Kidney epithelial cell (primary cell): ENCODE measurements at places on chromosomes 5 and 9. TPM values are rescaled to one million over a fixed set of nuclear protein-coding genes. Genes with fewer than 3 reads are reported as not detected.

SH3GL2 gene
- 3.5 TPM in 2 replicates for total RNA-seq

DNA sequence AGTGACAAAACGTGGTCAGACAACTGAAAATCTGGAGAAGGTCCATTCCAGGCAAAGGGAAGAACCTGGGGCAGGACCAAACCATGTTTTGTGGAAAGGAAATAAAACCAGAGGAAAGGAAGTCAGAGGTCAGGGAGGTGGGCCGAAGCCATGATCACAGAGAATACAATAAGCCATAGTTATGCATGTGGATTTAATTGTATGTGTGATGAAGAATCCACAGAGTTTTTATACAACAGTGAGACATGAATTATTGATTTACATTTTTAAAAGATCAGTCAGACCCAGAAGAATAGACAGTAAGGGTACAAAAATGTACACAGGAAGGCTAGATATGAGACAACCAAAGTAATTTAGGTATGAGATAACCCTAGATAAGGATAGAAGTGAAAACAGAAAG, 20.8 kb downstream of the TTC33 start:
- DNase-seq, result no peak

PCDHB7 gene
- 0.96 and 1.5 TPM in 2 replicates for total RNA-seq

DNA sequence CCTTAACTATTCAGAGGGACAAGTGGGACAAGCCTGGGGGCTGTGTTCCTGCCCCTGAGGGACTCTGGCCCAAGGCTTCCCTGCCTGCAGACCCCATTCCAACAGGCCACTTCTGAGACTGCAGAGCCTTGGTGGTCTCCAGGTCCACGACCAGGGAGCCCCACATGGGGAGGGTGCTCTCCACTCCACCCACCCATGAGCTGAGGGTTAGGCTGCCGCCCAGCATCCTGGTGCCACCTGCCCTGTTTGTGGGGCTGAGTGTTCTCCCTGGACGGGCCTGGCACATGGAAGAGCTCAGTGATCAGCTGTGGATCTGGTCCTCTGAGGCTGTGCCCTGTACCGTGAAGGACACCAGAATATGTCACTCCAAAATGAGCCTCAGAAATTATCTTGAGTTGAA, 2.5 kb upstream of the ABO start:
- no peak for DNase-seq

DNA sequence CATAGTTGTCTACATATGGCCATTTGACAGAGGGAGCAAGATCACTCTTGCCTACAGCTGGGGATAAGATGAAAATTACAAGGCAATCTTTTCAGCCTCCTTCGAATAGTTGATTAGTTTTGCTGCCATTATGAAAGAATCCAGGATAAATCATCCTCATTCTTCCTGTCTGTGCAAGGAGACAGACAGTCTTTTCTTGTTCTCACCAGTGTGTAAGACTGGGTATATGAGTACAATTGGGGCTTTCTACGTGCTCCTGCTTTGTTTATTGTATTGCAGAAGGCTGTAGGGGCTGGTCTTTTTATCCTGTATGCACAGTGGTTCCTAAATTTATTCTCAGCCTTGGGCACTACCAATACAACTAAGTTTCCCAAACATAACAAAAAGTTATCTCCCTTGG, 76.8 kb downstream of the SPEF2 start:
- DNase-seq, result no peak
